ENCODE measurements at places on chromosomes 2 and 18.

DNA sequence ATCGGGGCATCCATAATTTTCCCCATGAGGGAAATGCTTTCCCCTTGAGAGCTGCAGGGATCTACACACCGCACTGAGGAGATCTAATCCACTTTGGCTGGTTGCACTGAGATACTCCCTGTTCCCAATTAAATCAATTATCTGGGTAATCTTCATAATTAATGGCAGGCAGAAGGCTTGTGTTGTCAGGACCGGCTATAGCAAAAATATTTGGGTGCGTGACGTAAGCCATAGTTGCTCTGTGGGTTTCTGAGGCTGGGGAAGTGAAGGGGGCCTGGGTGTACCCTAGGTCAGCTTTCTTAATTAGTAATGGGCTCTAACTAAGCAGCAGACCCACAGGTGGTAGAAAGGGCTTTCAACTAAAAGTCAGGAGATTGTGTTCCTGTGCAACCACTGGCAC lies 62.8 kb upstream of the UPP2 start:
- no peak for DNase-seq

GRCh38 chr2:112750560-112750843 lies 13.9 kb downstream of the CKAP2L start:
- DNase-seq: no peak

DNA sequence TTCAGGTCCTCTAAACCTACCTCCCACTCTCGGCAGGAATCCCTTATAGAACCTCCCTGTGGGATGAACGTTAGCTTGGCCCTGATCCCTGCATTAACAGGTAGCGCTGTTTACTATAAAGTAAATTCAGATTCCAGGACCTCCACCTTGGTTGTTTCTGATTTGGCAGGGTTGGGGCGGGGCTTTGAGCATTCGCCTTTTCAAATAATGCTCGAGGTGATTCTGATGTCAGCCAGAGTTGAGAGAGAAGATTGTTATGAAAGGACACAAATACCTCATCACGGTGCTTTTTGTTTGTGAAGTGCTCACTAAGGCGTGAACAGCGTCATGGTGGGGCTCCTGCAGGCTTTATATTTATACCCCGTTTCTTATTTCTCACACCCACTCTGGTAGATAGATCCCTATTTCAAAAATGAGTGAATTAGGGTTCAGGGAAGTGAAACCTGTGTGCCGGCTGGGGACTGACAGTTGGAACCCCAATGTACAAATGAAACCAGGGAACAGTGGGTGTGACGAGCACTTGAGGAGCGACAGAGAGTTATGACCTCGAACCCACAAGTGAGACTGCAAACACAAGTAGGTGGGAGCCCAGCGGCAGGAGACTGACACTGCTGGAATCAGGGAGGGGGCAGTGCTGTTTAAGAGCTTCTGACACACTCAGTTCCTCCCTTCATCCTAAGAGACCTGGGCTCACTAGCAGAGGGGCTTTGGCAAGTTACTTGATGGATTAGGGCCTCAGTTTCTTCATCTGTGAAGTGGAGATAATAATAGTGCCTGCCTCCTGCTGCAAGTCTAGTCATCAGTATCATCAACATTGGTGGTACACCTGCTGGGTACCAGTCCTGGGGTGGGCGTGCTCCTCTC lies 14.2 kb upstream of the CXCR4 start:
- DNase-seq: peak; percentile 74

GRCh38 chr18:44855681-44856080 lies 175.0 kb downstream of the SETBP1 start:
- no peak for DNase-seq

DNA sequence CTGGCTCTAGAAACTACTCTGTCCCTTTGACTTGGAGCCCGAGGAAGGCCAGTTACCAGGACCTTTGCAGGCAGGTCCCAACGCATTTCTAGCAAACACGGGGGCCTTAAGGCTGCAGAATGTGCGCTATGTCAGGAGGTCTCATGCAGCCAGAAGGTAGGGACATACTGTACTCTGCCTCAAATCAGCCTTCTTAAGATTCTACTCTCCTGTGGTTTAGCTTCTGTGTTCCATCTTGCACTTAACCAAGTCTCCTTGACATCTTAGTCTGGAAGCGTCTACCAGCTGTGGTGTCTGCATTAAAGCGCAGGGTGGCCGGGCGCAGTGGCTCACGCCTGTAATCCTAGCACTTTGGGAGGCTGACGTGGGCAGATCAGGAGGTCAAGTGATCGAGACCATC lies 65.5 kb downstream of the STEAP3 start:
- DNase-seq: no peak

- no peak for DNase-seq
Measured at GRCh38 chr18:75607701-75608100, 180.2 kb upstream of the SMIM21 start.

DNA sequence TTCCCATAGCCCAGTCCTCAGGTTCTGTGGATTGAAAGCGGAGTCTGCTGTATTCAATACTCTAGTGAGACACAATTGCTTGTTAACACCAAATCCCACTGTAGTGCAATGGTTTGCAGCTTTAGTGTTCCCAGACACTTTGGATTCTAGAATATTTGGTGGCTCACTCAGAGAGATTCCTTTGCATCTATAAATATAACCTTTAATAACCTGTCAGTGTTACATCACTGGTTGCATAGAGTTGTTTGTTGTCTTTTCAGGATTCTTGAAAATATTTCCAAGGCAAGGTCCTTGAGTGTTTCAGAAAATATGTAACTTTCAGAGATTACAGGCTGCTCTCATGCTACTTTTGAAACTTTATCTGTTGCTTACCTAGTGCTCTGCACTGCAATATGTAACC lies 157.5 kb downstream of the ZEB2 start:
- no peak for DNase-seq

- DNase-seq: no peak
Measured at GRCh38 chr18:77191071-77191751, 58.4 kb upstream of the GALR1 start.

- DNase-seq: no peak
Measured at GRCh38 chr2:105515581-105516415, 116.9 kb upstream of the FHL2 start.

DNA sequence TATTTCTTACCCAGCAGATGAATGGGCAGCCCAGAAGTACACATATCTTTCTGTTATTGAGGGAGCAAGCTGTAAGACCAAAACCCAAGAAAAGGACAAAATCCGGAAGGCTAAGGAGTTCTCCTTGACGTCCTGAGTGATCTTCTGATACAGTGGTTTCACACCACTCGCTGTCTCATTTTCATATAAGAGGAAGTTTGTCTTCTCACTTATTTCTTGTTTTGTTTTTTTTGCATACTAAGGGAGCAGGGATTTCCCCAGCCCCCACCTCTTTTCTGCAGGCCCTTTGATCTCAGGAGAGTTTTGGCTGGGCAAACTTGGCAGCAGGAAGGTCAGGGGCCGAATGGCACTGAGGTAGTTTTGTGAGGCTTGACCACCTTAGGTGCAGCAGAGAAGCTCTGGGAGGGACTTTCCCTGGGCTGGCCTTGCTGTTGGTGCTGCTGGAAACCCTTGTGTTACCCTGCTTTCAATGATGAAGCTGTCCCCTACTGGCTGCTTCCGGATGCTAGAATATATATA lies 13.3 kb downstream of the CHRNA1 start:
- DNase-seq: peak; percentile 31

GRCh38 chr2:224466304-224466895 lies 64.5 kb upstream of the FAM124B start:
- DNase-seq: no peak
